Mammary epithelial cell (primary cell): ENCODE measurements at places on chromosomes 4 and X.

DNA sequence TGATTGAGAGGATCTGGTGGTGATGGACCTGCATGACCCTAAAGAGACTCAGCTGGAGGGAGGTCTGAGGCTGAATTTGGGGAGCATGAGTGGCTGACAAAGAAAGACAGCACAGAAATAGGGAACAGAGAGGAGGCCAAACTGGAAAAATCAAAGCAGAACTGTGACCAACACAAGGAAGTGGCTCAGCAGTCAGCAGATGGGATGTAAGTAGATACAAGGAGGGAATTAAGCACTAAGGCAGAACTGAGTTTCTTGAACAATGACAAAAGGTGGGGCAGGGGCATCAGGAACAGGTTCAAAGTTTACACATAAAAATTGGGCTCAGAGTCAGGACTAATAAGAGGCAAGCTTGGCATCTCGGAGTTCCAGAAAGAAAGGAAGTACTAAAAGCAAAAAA is 144.3 kb upstream of the KLF3 start:
- no peak for DNase-seq

- DNase-seq, result no peak
Observed at GRCh38 chr4:120869613-120870278, 52.8 kb downstream of the PRDM5 start.

GRCh38 chr4:77190053-77190452 is 33.0 kb downstream of the CCNG2 start:
- peak; percentile 61 for DNase-seq

- peak; percentile 64 for DNase-seq
Observed at GRCh38 chr4:94412658-94413038, 39.1 kb upstream of the PDLIM5 start.
